ENCODE measurements at places on chromosomes 11 and 22.

DNA sequence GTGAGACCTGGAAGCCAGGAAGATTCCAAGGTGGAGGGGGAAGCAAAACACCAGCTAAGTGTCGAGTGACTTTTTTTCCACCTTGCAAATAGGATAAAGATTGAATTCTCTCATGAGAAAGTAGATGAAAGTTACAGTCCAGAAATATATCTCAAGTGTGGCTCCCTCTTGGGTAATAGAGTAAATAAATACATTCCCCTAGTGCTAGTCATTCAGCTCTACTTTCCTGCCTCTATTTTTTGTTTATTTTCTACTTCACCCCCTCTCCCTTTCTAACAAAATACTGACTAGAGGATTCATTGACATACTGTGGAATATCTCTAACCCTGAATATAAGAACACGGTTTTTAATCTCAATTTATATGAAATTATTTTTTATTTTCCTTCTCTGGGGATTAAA, 19.2 kb upstream of the OOSP4B start:
- no peak for DNase-seq

DNA sequence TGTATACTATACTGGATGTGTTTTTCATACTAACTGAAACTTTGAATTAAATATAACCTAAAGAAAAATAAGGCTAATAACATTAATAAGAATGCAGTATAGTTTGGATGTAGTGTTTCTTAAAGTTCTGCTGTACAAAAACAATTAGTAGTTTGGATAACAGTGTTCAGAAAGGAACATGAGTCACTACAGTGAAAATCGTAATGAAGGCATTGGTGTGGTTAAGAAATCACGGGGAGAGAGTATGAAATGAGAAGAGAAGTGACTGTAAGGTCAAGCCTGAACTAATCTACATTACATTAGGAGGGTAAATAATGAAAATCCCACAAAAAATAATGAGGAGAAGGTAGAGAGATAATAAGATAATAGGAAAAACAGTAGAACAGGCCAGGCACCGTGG, 726.6 kb upstream of the ARHGAP42 start:
- DNase-seq, result no peak

DNA sequence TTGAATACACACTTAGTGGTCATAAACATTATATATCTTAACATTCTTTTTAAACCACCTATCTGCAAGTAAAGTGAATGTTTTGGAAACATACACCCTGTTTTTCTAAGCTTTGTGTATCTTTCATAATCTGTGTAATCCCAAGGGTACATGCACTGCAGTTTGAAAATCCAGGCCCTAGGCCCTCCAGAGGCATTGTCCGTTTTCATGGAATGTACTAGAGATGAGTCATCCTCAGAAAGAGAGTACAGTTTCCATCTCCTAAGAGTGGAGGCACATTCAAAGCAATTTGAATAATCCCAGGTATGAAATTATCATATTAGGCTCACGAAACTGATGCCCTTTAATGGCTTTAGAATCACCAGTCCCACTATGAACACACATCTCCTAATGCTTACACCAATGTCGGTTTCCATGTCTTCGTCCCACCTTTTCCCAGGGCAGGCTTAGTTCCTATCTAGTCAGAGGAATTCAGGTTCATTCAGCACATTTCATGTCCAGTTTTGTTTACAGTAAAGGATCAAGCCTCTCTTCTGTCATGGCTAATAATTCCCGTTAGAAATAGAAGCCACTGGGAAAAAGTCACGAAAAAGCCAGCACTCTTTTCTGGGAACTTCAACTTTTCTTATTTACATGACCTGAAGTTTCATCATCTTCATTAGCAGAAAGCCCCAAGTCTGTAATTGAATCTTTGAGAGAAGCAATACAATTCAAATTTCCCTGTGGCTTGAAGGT, 39.5 kb upstream of the CD44 start:
- DNase-seq, result peak; percentile 79

- no peak for DNase-seq
Measured at GRCh38 chr11:4882543-4882942, 843 bp downstream of the OR51T1 start.

GRCh38 chr22:50531962-50532674, 2.3 kb upstream of the TYMP start:
- DNase-seq, result peak; percentile 45

DNA sequence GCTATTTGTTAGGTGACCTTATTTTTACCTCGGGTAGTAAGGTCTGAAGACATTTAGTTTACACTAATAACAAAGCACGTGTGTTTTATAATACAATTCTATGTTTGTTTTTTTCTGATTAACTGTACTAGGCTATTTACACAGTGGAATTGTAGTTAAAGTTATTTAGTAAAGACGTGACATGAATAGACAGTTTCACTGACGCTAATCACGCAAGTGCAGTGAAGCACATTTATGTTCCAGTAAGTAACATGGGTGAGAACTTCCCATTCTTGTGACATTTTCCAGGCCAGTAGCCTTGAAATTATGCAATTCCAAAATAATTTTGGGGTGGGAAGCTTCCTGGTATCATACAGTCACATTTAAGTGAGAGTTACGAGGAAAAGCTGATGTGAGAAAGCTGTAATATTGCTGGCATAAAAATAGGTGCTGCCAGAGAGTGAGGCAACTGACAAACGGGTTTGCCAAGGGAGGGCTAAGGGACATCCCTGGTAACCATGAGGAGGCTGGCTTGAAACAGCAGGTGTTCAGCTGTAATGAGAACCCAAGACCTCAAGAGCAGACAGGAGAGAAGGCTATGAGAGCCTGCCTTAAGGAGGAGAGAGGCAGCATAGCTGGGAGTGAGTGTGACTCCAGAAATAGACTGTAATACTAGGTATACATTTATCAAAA, 378.8 kb downstream of the DCDC1 start:
- DNase-seq, result no peak

Measured in fibroblast of skin of right quadriceps (primary cell).